ENCODE measurements at places on chromosomes 2 and 18. TPM values are rescaled to one million over a fixed set of nuclear protein-coding genes. Genes with fewer than 3 reads are reported as not detected.

- no peak for DNase-seq
Measured at GRCh38 chr18:62637807-62638687, 77.3 kb upstream of the PHLPP1 start.

Gene KCNK3
- 23.9 TPM for polyA plus RNA-seq

DNA sequence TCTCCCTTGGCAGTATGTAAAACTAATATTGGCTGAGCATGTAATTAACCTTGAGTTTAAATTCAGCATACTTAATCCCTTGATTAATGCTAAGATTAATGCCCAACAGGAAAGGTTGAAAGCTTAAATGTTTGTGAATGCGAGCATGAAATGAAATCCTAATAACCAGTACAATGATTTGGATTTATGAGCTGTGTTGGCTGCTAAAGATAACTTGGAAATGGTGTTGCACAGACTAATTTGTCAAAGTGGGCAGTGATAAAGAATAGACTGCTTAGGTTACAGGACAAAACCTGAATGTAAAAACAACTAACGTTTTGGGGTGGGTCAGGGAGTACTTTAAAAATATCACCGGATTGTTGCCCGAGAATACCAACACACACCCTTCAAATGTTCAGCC lies 70.6 kb downstream of the MGAT5 start:
- no peak for DNase-seq

Gene MYO3B
- 3.8 TPM for polyA plus RNA-seq

Gene UGT1A6
- not detected for polyA plus RNA-seq

Gene STARD6
- polyA plus RNA-seq = not detected

Gene ACSL3
- polyA plus RNA-seq = 56.1 TPM

Gene CCDC74B
- polyA plus RNA-seq = 4.7 TPM

GRCh38 chr2:23940718-23941620 lies 706 bp downstream of the UBXN2A start:
- DNase-seq = no peak

DNA sequence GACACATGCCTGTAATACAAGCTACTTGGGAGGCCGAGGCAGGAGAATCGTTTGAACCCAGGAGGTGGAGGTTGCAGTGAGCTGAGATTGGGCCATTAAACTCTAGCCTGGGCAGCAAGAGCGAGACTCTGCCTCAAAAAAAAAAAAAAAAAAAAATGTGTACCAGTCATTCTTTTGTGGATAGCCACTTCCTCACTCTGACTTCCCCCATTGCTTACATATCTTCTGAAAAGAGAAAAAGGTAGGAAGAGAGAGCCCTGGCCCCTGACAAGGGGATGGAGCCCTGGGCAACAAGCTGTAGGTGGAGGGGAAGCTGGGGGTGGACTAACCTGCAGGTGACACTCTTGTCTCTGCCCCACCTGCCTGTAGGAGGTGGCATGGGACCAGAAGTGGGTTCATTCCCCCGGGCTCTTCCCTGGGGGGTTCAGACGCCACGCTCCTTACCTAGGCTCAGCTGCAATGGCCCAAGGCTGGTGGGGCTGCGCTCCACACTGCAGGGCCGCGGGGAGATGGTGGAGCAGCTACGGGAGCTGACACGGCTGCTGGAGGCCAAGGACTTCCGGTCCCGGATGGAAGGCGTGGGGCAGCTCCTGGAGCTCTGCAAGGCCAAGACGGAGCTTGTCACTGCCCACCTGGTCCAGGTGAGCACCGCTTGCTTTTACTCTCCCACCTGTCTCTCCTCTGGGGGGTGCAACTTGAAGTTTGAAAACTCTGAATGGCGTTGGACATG lies 39.1 kb downstream of the PCARE start:
- no peak for DNase-seq

Gene CRACDL
- 4.1 TPM for polyA plus RNA-seq
